ENCODE measurements at places on chromosomes 2 and 18.

DNA sequence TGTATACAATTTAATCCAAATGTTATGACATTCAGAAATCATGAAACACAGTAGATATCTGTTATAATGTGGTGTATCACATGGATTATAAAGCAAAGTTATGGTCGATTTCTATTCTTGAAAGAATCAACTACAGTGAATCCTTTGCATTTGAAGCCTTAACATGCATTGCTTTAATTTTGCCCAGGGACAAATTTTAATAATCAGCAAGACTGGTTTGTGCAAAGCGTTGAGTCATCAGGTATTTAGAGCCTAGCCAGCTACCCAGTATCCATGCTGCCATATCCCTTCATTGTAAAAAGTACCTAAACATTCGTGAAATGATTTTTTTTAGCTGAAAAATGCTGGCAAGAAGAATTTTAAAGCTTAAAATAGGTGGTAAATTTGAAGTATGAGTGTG, 8.9 kb upstream of the SPDYA start:
- DNase-seq = no peak

DNA sequence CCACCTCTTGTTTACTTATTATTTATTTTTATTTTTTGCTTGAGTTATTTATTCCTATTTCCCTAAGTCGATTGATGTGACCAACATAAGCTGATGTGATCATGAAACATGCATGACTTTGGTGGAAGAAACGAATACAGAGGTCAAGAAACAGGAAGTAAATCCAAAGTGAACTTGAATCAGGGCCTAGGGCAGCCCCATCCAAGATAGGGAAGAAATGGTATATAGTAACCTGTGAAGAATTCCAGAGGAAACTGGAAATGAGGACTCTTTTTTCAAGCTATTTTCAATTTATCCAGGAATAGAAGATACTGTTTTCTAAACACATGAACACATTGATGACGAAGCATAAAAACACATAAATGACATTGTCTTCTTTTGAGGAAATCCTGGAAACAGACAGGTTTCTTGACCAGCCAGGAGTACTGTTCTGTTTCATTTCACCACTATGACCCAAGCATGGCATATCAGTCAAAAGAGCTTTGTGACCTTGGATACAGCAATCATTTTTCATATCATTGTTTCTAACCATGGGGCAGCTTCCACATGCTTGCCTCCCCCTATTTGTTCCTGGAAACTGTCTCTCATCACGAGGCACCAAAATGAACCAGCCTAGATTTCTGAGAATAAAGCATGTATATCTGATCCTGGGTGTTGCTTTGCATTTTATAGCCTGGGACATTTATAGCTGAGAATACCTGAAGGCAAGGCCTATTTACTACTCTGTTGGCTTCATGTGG, 9.1 kb upstream of the LCLAT1 start:
- DNase-seq = no peak

DNA sequence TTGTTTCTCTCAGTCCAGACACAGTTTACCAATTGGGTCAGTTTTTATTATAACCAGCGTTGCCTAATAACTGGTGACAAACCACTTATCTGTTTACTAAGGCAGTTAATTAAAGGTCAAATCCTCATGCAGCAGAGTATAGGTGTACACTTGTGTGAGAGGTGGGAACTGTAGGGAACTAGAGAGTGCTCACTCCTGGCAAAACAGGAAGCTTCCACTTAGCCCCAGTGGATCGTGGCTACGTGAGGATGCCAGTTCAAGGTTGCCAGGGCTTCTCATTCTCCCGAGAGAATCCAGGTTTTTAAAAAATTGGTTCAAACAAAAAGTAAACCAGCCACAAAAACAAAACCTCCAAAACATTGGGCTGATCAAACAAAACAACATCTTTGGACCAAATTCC, 8.1 kb downstream of the CYBRD1 start:
- DNase-seq = no peak

DNA sequence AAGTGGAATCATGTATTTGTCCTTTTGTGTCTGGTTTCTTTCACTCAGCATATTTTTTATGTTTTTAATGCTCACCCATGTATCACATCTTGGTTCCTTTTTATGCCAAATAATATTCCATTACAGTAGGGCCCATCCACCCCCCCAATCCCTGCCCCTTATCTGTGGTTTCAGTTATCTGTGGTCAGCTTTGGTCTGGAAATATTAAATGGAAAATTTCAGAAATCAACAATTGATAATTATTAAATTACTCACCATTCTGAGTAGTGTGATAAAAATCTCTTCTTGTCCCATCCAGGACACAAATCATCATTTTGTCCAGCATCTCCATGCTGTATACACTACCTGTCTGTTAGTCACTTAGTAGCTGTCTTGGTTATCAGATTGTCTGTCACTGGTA, 66.7 kb downstream of the BIRC6 start:
- no peak for DNase-seq

GRCh38 chr2:62192811-62193210, 3.1 kb upstream of the B3GNT2 start:
- DNase-seq = no peak

GRCh38 chr2:196370381-196370780, 199.0 kb upstream of the STK17B start:
- DNase-seq = no peak

DNA sequence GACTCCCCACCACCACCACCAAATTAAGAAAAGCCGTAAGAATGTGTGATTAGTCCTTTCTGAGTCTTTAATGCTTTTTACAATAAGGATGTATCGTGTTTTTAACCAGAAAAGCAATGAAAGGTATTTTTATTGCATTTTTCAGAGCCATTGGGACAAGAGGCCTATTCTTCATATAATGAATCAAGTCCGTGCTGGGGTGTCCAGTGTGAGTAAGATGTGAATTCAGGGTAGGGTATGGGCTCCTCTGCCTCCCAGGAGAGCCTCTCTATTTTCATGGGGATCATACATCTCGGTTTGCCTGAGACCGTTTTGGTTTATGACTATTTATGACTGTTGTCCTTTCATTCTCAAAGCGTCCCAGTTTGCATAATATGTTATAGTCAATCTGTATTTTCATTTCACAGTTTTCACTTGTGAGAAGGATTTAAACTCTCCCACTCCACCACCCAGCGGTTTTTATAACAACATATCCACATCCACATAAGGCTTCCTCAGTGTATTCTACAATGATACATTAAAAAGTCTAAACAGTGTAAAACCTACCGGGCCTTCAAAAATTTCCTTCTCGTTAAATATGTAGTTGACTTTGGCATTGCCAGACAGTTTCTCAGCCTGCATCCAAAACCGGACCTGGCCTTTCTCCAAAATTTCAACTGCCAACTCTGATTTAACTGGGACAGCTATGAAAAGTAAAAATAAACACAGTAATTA, 80.8 kb upstream of the LPIN2 start:
- DNase-seq = no peak

- DNase-seq = no peak
These were observed 11.7 kb upstream of the CXCR4 start for GRCh38 chr2:136129601-136130000.

- no peak for DNase-seq
These were observed 27.0 kb downstream of the TFPI start for GRCh38 chr2:187527262-187527661.
